ENCODE measurements at places on chromosomes 3 and 15.
A peak's percentile ranks its signal among the peaks of the same experiment; 100 is the strongest.

DNA sequence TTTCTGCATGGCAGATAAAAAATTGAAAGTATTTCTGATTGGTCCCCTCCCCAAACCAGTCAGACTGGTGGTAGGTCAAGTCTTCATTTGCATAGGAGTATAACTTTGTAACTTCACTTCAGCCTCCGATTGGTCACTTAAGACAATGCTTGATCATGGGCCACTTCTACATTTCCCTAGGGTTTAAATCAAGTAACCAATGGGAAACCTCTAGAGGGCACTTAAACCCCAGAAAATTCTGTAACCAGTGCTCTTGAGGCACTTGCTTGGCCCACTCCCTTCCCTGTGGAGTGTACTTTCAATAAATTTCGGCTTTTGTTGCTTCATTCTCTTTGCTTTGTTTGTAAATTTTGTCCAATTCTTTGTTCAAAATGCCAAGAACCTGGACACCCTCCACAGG lies 225.5 kb downstream of the ARPP21 start:
- DNase-seq, result no peak

GRCh38 chr15:54841701-54842305 lies 354.9 kb downstream of the RSL24D1 start:
- no peak for DNase-seq

DNA sequence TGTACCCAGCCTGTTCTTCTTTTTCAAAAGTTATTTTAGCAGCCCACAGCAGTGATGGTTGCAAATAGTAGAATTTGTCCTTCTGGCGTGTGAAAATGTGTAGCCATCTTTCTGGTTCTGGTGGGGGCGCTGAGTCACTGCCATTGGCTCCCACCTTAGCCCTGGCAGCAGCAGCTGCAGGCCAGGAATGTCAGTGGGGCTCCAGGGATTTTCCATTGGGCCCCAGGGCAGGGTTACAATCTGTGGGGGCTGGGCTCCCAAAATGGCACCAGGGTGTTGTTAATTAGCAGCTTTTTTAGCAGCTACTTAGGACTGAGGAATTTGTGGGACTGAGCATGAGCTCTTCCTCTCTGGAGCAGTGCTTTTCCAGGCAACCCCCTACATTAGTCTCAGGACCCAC lies 38.9 kb downstream of the TOPAZ1 start:
- no peak for DNase-seq

GRCh38 chr3:61901986-61902385 lies 340.6 kb downstream of the PTPRG start:
- DNase-seq, result no peak

DNA sequence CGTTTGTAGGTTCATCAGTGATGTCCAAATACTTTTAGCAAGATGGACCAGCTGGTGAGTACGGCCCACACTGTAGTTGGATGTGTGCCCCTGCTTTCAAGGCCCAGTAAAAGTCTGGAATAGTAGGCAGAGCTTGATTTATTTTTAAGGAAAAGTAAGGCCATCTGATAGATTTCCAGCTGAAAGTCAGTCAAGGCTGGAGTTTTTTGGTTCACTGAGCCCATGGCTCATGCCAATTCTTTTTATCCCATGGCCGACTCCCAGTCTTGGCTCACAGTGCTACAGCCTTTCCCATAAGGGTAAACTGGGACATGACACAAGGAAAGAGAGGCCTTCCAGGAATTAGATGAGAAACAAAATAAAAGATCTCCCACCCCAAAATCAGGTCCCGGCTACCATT lies 13.5 kb downstream of the CCDC80 start:
- no peak for DNase-seq

GRCh38 chr15:66603301-66604179 lies 37.7 kb upstream of the LCTL start:
- DNase-seq, result peak; percentile 88

Data from D341Med (cell line).